HS-27A (cell line): ENCODE measurements at places on chromosomes 1 and 21.

GRCh38 chr1:15445390-15446122, 7.3 kb downstream of the CTRC start:
- no peak for DNase-seq

DNA sequence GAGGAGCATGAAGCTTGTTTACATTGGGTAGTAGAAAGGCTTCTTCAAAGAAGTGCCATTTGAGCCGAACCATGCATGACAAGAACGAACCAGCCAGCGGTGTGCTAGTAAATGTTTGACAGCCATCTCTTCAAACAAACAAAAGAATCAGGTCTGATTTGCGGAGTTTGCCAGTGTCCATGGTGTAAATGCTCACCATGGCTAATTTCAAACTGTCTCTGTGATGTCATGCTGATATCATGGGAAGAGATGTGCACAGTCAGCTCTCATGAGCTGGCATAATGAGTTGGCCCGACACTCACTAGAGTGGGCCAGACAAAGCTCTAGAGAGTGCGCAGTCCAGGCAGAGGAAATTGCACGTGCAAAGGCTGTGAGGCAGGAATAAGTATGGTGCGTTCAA, 101.1 kb downstream of the KAZN start:
- no peak for DNase-seq

DNA sequence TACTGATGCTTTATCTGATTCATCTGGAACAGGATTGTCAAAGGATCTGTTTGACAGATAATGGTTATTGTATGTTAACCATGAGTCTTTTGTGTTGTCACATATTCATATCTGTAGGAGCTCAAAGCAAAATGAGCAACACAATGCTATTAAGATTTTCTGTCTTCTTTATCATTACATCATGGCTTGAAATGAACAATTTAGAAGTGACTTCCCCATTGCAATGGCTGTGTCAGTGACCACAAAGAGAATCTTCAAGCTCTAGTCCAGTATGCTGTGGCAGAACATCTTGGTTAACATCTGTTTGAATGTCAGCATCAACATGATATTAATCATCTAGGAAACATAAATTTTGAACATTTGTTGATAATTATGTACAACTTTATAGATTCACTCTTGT, 1148.5 kb downstream of the PLA2G4A start:
- no peak for DNase-seq

DNA sequence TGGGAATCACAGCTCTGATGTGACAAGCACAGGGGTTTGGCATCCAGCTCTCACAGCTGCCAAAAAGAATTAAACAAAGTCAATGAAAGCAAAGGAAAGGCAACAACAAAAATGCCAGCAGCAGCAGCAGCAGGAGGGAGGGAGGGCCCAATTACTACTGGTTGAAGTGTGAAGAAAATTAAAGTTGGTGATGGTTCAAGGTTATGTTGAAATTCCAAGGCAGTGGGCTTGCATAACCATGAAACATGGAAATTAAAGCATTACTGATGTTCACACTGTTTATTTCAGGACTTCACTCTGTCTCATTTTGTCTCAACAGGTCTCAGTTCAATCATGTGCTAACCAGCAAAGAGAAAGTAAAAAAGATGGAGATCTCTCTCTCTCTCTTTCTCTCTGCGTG, 220.3 kb upstream of the LYPLAL1 start:
- DNase-seq, result no peak

DNA sequence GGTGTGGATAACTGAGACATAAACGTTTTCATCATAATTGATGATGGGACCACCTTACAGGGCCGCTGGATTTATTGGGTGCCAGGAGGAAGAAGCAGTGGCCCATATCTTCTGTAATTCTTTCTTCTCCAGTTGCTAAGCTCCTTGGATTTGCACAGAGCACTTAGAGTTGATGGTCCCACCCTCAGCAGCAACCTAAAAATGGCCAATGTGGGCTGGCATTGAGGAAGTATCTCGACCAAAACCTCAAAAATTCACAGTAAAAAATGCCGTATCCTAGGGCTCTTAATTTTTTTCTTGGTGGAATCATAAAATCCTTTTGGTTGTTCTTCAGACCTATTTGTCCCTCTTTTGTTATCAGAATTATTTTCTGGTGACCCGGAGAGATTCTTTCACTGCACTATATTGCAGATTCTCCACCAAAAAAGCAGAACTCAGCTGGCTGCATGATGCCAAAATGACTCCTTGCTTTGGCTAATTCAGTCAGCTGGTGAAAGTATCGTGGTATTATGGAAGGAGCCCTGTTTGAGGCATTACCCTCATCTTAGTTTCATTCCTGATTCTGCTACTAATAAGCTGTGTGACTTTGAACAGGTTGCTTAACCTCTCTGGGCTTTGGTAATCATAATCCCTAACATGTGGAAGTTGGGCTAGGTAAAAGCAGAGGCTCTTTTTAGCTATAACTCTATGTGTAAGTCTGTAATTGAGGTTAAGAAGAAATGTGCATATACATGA, 27.6 kb downstream of the KIRREL1 start:
- no peak for DNase-seq

- no peak for DNase-seq
These were observed 75.2 kb downstream of the GLIS1 start for GRCh38 chr1:53663529-53664300.

DNA sequence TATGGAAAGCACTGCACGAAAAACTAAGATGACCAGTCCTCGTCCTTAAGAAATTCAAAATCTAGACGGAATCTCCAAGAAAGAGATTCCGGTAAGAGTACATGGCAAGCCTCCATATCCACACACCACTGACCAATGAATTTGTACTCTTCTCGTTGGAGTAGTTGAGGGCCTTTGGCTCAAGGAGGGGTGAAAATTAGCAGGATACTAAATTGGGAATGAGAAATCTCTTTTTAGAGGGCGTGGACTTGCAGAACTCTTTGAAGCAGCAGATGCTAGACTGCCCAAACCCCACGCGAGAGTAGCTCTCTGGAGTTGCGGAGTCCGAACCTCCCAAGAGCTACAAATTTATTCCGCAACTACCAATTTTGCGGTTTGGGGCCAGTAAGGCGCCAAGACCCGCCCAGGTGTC, 872 bp upstream of the PPP2R5A start:
- DNase-seq, result no peak

GRCh38 chr1:14173598-14173997, 424.9 kb upstream of the KAZN start:
- no peak for DNase-seq

- DNase-seq, result no peak
These were observed 9.6 kb downstream of the CLEC20A start for GRCh38 chr1:178487070-178487615.

DNA sequence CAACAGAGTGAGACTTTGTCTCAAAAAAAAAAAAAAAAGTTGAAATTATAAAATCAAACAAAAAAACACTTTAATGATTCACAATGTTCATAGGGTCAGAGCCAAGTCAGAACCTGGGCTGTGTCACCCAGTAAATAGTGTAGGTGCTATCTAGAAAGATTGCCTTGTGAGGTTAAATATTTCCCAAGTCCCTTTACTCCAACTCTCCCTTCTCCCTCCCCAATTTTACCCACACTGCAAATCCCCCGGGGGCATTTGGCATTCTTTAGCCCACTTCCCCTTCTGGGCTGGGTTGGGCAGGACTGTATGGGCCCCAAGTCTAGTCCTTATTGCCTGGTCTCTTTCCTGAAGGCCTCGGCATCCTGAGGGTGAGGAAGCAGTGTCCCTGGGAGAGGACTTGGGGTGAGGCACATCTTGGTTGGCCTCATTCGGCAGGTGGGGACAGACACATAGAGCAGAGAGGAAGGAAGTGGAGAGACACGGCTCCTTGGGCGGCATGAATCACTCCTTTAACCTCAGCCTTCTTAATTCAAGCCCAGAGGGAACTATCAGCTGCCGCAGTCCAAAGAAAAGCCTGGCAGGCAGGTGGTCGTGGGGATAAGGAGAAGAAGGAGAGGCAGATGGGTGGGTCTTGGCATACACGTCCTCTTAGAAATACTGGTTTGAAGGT, 8.2 kb downstream of the ADORA1 start:
- no peak for DNase-seq
